ENCODE measurements at places on chromosomes 12 and 14. TPM values are rescaled to one million over a fixed set of nuclear protein-coding genes. Genes with fewer than 3 reads are reported as not detected.

- no peaks in the 10 kb centered on the region for H3K36me3 ChIP-seq
- no peak overlapping the region for H3K27ac ChIP-seq
- no peaks in the 10 kb centered on the region for H3K4me1 ChIP-seq
- no peaks in the 10 kb centered on the region for H3K27me3 ChIP-seq
These were observed 220.2 kb upstream of the NAV3 start for GRCh38 chr12:77610446-77610845.

DNA sequence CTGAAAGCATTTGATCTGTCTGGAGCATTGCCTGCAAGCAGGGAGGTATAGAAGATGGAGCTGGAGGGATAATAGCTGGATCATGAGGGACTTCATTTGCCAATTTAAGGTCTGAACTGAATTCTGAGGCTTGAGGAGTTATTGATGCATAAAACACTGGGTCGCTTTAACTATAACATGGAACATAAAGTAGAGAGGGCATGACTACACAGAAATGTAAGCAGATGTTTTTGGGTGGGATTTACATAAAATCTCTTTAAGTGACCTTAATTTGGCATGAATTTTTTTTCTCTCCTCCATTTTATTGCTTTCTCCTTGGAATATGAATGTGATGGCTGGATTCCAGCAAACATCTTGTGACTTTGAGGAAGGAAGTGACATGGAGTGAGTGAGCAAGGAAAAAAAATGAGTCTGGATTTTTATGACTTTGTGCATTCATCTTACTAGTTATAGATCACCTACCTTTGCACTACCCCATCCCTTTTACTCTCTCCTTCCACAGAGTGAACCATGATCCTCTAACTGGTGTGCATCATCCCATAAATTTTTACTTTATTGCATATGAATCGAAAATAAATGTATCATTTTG is 356.0 kb downstream of the DUSP6 start:
- DNase-seq: no peak
- H3K36me3 ChIP-seq: no peaks in the 10 kb centered on the region
- H3K4me3 ChIP-seq: no peak overlapping the region

DNA sequence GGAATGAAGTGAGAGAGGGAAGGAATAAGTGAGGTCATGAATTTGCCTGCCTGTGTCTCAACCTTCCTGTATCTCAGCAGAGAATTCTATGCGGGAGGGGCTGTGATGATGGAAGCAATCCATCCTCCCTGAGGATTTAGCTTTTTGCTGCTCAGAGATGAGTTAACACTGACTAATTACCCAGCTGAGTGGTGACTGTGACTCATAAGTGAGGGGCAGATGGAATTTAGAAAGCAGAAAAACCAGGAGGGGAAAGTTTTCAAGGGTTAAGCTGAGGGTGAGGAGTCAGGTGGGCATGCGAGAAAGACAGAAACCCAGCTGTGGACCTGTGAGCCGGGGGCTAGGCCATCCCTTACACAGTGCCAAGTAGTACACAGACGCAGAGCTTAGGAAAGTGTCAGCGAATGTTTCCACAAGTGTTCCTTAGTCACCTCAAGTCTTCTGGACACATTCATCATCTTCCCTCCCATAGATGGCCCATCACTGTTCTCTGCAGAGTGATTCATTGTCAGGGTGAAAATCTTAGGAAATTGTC is 277.9 kb downstream of the IPO8 start:
- peak overlapping the region; percentile 27 for H3K27ac ChIP-seq
- no peaks in the 10 kb centered on the region for H3K36me3 ChIP-seq
- peak; percentile 85 for DNase-seq

DNA sequence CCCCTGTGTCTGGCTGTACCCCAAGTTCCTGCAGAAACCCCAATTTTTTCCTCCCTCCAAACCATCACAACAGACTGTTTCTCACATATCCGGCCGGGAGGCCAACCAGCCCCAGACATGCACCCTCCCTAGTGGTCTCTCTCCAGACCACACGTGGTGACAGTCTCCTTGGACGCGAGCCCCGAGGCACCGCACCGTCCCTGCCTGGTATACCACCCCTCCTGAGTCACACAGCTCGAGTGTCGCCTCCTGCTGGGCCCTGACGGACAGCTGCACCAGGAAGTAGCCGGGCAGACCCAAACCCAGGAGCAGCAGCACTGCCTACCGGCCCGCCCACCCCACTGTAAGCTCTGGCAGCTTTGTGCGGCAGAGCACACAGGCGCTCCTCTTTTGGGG is 97.4 kb downstream of the RFLNA start:
- H3K36me3 ChIP-seq: peaks cover under 1% of the 10 kb centered on the region
- peak; percentile 51 for DNase-seq
- no peak overlapping the region for H3K4me3 ChIP-seq
- peak overlapping the region; percentile 56 for H3K27ac ChIP-seq
- H3K27me3 ChIP-seq: no peaks in the 10 kb centered on the region

GRCh38 chr14:51449681-51450080 is 202.0 kb upstream of the FRMD6 start:
- H3K4me1 ChIP-seq: peaks cover 11% of the 10 kb centered on the region
- H3K27ac ChIP-seq: no peak overlapping the region
- H3K4me3 ChIP-seq: no peak overlapping the region
- H3K27me3 ChIP-seq: no peaks in the 10 kb centered on the region
- no peak for DNase-seq

- H3K27me3 ChIP-seq: no peaks in the 10 kb centered on the region
- H3K4me1 ChIP-seq: no peaks in the 10 kb centered on the region
- H3K36me3 ChIP-seq: no peaks in the 10 kb centered on the region
- DNase-seq: no peak
- no peak overlapping the region for H3K4me3 ChIP-seq
- no peak overlapping the region for H3K27ac ChIP-seq
These were observed 85.4 kb downstream of the C12orf50 start for GRCh38 chr12:87943762-87944161.

GRCh38 chr12:78439666-78440065 is 424.9 kb upstream of the SYT1 start:
- H3K27ac ChIP-seq: no peak overlapping the region
- H3K4me1 ChIP-seq: no peaks in the 10 kb centered on the region
- no peak for DNase-seq
- H3K4me3 ChIP-seq: no peak overlapping the region

The KRT72 gene
- not detected for total RNA-seq

The FAM181A gene
- not detected for total RNA-seq
